Dermis blood vessel endothelial cell (primary cell): ENCODE measurements at places on chromosomes 1 and 21. TPM values are rescaled to one million over a fixed set of nuclear protein-coding genes. Genes with fewer than 3 reads are reported as not detected.

Gene GBP5
- total RNA-seq = 0.09 and 0.17 TPM in 2 replicates

Gene TMEM82
- total RNA-seq = not detected in 2 replicates

Gene FYB2
- not detected in 2 replicates for total RNA-seq

Gene SMCP
- not detected in 2 replicates for total RNA-seq

Gene RXFP4
- total RNA-seq = 0.19 TPM in 1 of 2 replicates, not detected in the other

Gene MAGI3
- total RNA-seq = 13.4 and 15.6 TPM in 2 replicates

Gene CFAP141
- not detected in 2 replicates for total RNA-seq

Gene GBP7
- not detected in 2 replicates for total RNA-seq

Gene KRTAP19-8
- total RNA-seq = not detected in 2 replicates

Gene INAVA
- total RNA-seq = under 0.01 and 0.17 TPM in 2 replicates

Gene EXO5
- total RNA-seq = 6.7 and 11.9 TPM in 2 replicates

Gene TMEM61
- not detected in 2 replicates for total RNA-seq

Gene MPL
- 0.09 TPM in 1 of 2 replicates, not detected in the other for total RNA-seq

Gene TMEM200B
- 0.28 and 0.34 TPM in 2 replicates for total RNA-seq

Gene DPT
- total RNA-seq = not detected in 2 replicates

Gene BEND5
- 0.17 and 0.47 TPM in 2 replicates for total RNA-seq

Gene MATN1
- total RNA-seq = 0.17 TPM in 1 of 2 replicates, not detected in the other

Gene RIPPLY3
- total RNA-seq = under 0.01 TPM in 1 of 2 replicates, not detected in the other

Gene DISP3
- total RNA-seq = 0.09 TPM in 1 of 2 replicates, not detected in the other

Gene OR10J1
- not detected in 2 replicates for total RNA-seq

Gene TRPM2
- total RNA-seq = 1.8 and 3.2 TPM in 2 replicates

Gene AADACL3
- total RNA-seq = not detected in 2 replicates

Gene AXDND1
- total RNA-seq = 0.34 TPM in 1 of 2 replicates, not detected in the other

Gene WNT2B
- 1.3 and 2.0 TPM in 2 replicates for total RNA-seq

Gene RGS8
- total RNA-seq = not detected in 2 replicates

Gene TMEM79
- total RNA-seq = 1.2 and 1.7 TPM in 2 replicates

Gene PGLYRP3
- not detected in 2 replicates for total RNA-seq

Gene NBPF6
- total RNA-seq = not detected in 2 replicates

Gene SPRR2A
- not detected in 2 replicates for total RNA-seq

Gene KIF14
- total RNA-seq = 3.1 and 18.0 TPM in 2 replicates
